Skin of body (tissue), 3 donors: ENCODE measurements at places on chromosomes 3 and 15. TPM values are rescaled to one million over a fixed set of nuclear protein-coding genes. Genes with fewer than 3 reads are reported as not detected.

- no peak for DNase-seq
Observed at GRCh38 chr3:185561958-185562357, 9.6 kb upstream of the LIPH start.

Gene SCG5
- total RNA-seq = 5.0 TPM

Gene ZNF80
- not detected for total RNA-seq

GRCh38 chr3:70182166-70182565, 130.3 kb downstream of the MDFIC2 start:
- DNase-seq = no peak

DNA sequence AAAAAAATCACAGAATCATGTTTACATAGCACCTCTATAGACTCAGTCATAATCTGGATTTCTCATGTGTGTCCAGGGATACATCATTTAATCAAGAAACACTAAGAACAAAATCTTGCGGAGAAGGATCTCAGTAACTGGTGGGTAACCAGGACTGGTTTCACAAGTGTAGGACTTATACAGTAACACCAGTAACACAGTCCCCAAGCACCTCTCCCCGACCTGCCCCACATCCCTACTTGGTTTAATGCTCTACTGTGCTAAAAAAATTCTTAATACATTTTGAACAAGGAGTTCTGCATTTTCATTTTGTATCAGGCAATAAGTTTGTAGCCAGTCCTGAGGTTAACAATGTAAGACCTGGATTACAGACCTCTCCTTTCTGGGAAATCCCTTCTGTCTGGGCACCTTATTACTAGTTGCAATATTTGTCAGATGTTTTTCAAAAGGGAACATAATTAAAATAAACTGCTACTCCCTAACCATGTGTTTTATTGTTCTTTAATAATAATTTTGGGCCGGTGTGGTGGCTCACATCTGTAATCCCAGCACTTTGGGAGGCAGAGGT, 57.6 kb upstream of the BBX start:
- no peak for DNase-seq

Gene PHC3
- total RNA-seq = 48.7 TPM

Gene AADACL2
- 21.6 TPM for total RNA-seq

DNA sequence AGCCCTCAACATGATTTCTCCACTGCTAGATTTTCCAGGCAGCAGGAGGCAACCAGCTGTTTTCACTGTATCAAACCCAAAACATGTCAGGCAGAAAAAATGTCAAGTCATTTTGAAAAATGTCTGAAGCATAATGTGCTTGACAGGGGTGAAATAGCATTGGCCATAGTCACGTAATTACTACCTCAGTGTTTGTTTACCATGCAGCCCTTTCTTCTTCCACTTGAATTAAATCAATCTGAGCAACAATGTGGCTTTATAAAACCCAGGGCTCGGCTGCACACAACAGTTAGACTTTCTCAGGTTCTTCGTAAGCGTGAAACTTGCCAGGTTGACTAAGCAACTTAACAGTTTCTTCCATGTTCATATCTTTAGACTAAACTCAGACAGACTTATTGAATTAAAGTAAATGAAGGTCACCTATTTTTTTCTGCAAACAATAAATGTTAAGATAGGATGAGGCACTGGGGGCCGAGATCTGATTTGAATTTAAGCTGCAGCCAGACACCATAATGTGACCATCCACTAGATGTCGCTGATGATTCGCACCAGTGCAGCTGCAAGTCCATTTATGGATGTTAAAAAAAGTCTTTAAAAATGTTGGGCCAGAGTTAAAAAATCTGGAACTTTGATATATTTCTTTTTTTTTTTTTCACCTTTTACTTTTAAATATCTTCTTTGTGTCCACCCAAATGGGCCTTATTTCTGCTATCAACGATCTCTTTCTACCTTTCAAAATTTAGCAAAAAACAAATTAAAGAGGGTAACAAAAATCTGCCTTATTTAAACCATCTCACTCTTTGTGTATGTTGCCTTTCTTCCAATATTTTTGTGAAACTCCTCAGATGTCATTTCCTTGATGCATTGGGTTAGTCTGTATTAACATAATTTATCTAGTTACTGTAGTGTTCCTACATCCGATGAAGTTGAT, 305.9 kb downstream of the CACNA2D3 start:
- peak; percentile 87 for DNase-seq

GRCh38 chr15:70258369-70259027, 160.8 kb upstream of the TLE3 start:
- DNase-seq = no peak

DNA sequence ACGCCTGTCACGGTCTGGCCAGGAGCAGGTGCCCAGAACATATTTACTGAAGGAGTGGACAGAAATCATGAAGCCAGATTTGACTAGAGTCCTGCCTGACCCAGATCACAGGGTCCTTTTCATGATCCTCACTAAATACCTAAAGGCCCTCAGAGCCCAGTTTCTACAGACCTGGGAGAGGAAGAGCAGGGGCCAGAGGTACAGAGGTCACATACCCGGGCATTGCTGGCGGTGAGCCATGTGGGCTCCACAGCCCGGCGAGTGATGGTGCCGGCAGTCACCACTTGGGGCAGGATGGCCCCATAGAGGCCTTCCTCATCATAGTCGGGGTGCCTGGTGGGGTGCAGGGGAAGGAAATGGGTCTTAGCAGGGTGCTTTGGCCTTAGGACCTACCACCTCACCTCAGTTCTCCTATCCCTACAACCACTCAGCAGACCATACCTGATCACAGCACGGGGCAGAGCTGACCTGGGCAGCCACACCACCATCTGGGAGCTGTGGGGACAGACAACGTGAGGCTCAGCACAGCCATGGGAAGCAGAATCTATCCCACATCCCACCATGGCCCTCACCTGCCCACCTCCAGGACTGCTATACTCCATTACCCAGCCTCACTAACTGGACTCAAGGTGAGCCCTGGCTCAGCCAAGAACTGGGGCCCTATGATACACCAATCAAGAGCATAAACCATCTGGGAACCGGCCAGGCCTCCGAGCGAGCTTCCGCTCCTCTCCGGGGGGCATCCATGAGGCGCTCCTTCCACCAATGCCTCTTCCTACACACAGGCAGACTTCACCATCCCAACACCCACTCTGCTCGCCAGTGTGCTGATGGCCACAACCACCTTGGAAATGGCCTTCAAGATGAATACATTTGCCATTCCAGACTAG, 12.9 kb downstream of the POLG start:
- DNase-seq = no peak

DNA sequence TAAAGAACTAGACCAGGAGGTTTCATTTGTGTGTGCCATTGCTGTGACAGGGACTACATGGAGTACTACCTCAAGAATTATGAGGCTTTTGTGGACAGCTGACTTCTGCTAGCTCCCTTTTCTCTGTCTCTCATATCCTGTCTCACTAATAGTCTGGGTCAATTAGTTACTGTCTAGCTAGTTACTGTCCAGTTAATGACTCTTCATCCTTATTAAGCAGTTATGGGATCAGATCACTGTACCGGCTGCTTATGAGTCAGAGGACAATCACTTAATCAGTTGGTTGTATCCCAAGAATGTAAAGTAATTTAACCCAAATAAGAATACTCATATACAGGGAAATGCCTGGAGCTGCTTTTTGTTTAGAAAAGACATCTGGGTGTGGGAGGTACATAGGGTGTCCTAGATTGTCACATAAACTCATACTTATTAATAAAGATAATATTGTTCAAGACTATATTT, 158.0 kb downstream of the CDIN1 start:
- no peak for DNase-seq

- no peak for DNase-seq
Observed at GRCh38 chr15:31338879-31339557, 12.4 kb downstream of the KLF13 start.

DNA sequence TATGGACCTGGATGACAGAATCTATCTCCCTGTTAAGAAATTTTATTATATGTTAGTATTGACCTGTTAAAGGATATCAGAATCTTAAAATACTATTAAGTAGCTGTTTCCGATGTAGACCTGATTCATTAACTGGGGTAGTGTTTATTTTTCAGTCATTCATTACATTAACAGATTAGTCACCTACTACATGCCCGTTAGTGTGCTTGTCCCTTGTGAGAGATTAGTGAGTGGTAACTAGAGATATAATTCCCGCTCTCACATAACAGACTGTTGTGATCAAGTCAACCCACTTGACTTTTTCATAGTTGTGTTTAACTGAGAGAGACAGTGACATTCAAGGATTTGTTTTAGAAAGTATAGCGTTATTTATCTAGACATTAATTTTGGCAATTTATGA, 166.8 kb downstream of the TCF12 start:
- no peak for DNase-seq

DNA sequence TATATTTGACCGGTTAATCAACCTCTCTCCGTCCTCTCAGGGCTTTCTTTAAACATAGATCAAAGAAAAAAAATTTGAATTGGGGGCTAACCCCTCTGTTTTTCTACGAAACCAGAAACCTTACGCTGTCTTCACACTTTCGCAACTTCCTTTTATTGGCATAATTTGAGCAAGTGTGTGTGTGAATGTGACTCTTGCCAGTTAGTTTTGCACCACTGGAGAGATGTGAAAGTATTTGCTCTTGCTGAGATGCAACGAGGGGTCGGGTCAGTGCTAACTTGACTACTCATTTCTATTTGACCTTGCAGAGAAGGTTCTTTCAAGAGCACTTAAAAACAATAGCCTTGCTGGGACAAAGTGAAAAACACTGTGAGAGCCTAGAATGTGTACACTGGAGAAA, 81.2 kb downstream of the FAM43A start:
- no peak for DNase-seq

- DNase-seq = no peak
Observed at GRCh38 chr3:71958533-71958932, 173.6 kb upstream of the PROK2 start.

GRCh38 chr15:88419830-88420229, 47.4 kb downstream of the MRPL46 start:
- no peak for DNase-seq

DNA sequence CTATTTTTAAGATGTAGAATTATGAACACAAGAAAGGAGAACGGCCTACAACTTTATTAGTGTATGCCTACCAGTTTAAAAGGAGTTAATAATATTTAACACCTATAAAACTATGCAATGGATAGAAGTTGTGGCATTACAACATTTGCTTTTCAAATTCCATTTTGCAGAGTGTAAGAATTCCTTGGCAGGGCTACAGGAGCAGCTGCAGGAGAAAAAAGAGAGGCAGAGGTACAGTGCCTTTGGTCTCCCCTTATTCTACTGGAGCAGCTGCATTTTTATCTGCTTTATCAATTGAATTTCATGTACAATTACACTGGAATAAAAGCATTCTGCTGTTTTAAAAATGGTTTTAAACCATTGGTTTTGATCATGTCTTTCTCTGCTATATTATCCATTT, 145.7 kb upstream of the KCNH8 start:
- DNase-seq = no peak

Gene NRROS
- total RNA-seq = 3.9 TPM

Gene IL17RE
- 6.3 TPM for total RNA-seq

Gene PRICKLE2
- total RNA-seq = 34.0 TPM

DNA sequence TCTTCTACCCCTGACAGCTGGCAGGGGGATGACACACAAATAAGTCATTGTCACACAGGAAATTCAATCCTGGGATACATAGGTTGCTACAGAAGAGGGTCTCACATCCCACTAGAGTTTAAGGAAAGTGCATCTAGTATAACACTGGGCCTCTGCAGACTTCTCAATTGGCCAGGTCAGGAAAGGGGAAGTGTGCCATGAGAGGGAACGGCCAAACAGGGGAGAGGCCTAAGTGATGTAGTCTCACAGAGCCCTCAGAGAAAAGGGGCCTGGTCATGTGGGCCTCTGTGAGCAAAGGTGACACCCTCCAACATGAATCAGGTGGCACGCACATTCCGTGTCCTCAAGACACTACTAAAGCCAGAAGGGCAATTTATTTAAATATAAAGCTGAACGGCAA, 11.2 kb downstream of the ZXDC start:
- DNase-seq = no peak

GRCh38 chr3:48434591-48435222, 4.8 kb upstream of the PLXNB1 start:
- DNase-seq = no peak
